T-helper 17 cell (primary cell): ENCODE measurements at places on chromosomes 16 and 17.
A peak's percentile ranks its signal among the peaks of the same experiment; 100 is the strongest.

- no peak for DNase-seq
Measured at GRCh38 chr16:78428193-78428592, 328.7 kb downstream of the WWOX start.

- DNase-seq: peak; percentile 64
Measured at GRCh38 chr16:30651124-30652004, 604 bp downstream of the PRR14 start.

GRCh38 chr16:19417640-19418039 lies at the start of gene TMC5:
TSS of gene TMC5 (plus strand) at chr16:19417883. CDS start at chr16:19440039, 22,156 bp downstream.
- no peak for DNase-seq

GRCh38 chr17:42340691-42341127 lies 47.5 kb downstream of the STAT3 start:
- DNase-seq: no peak

DNA sequence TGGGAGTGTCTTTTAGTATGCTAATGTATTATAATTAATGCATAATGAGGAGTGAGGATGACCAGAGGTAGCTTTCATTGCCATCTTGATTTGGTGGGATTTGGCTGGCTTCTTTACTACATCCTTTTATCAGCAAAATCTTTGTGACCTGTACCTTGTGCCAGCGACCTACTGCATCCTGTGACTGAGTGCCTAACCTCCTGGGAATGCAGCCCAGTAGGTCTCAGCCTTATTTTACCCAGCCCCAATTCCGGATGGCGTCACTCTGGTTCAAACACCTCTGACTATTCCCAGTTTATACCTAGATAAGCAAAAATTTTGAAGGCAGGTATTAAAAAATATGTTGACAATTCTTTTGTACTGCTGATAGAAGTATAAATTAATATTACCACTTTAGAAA lies 10.5 kb upstream of the BLMH start:
- no peak for DNase-seq
